ENCODE measurements at places on chromosomes 11 and 22.

DNA sequence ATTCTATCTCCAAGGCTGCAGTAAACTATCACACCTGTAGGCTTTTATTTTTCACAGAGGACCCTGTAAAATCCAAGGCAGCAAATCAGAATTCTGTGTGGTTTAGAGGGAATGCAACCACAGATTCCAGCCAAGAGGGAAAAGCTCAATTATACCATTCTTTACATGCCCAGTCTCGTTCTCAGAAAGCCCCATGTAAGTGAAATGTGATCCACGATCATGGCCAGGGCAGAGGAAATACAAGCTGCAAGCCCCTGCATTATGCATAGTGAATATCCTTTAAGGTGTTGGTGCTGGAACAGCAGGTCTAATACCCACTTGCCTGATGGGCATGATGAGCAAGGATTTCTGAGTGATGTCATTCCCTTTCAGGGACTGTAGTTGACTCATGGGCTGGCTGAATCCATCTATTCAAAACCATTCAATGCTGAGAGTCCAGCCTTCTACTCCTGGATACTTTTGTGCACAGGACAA is 198.7 kb upstream of the MTMR2 start:
- no peak for DNase-seq

DNA sequence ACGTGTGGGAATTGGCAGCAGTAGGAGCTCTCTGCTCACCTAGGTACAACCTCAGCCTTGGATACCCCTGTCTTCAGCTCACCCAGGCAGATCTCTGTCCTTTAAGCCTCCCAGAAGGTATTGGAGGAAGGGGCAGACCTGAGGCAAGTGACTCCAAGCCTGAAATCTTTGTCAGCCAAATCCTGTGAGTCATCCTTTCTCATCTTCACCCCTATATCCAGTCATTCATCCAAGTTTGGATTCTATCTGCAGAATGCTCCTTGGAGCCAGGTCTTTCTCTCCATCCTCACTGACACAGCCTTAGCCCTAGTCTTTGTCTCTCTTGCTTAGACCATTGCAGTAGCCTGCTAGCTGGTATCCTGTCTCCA is 10.4 kb upstream of the THY1 start:
- no peak for DNase-seq

DNA sequence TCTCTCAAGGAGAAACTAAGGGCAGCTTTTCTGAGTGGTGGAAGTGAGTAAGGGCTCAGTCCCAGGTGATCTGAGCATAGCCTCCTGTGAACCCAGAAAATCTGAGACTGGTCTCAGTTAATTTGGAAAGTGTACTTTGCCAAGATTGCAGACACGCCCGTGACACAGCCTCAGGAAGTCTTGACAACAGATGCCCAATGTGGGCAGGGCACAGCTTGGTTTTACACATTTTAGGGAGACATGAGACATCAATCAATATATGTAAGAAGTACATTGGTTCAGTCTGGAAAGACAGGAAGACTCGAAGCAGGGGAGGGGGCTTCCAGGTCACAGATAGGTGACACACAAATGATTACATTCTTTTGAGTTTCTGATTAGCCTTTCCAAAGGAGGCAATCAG is 13.5 kb upstream of the CRY2 start:
- no peak for DNase-seq

DNA sequence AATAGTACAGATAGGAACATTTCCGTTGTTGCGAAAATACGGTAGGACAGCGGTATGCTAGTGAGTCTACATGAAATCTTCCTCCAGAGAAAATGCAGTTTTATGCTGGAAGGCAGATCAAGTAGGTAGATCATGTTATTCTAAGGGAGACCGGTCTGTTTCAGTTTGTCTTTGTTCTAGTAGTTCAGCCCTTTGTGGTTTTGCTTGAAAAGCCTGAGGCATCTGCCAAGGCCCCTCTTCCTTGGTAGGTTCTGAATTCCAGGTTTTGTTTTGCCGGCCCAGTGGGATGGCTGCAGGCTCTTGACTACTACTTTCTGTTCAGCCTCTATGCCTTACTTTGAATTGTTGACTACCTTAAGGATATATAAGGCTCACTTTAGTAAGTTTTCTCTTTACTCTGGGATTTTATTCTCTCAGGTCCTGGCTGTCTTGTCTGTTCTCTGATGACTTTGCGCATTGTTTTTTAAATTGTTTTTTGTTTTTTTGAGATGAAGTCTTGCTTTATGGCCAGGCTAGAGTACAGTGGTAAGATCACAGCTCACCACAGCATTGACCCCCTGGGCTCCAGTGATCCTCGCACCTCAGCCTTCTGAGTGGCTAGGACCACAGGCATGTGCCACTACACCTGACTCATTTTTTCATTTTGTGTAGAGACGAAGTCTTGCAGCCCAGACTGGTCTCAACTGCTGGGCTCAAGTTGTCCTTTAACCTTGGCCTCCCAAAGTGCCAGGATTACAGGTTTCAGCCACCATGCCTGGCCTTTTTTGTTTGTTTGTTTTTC is 53.7 kb downstream of the HIPK3 start:
- no peak for DNase-seq

GRCh38 chr22:43376765-43377547 is 33.8 kb upstream of the SCUBE1 start:
- no peak for DNase-seq

DNA sequence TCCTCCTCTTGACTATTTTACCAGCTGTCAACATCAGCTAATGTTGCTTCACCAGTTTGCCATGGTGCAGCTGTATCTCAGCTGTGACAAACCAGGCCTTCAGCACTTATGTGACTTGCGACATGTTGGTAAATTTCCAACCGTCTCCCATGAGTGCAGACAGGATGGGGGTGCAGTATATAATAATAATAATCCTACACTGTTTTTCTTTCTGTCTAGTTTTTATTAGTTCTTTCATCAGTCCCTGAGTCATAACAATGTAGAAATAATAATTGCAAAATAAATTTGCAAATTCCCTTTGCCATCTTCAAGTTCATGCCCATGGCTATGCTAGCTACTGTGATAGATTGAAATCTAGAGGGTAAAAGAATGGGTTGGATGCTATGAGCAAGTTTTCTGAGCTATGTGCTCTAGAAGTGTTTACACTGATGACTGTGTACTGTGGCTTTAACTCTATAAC is 4.9 kb downstream of the MMP13 start:
- DNase-seq, result no peak

- no peak for DNase-seq
Measured at GRCh38 chr11:44199298-44199697, 103.8 kb downstream of the EXT2 start.

Data from left cardiac atrium (tissue), 4 donors.